ENCODE measurements at places on chromosomes 3 and 15.
A peak's percentile ranks its signal among the peaks of the same experiment; 100 is the strongest.

GRCh38 chr15:79849789-79850188 is 47.0 kb downstream of the MTHFS start:
- no peaks in the 10 kb centered on the region for H3K27me3 ChIP-seq
- DNase-seq: peak; percentile 20
- H3K27ac ChIP-seq: no peak overlapping the region
- H3K4me3 ChIP-seq: no peak overlapping the region
- H3K36me3 ChIP-seq: no peaks in the 10 kb centered on the region

- no peak overlapping the region for H3K4me3 ChIP-seq
- H3K36me3 ChIP-seq: peaks cover 6% of the 10 kb centered on the region
- no peaks in the 10 kb centered on the region for H3K27me3 ChIP-seq
- no peak for DNase-seq
- H3K4me1 ChIP-seq: no peaks in the 10 kb centered on the region
Measured at GRCh38 chr3:44464509-44464908, 13.0 kb downstream of the ZNF445 start.

GRCh38 chr3:108838436-108838835 is 15.8 kb downstream of the TRAT1 start:
- H3K4me3 ChIP-seq: no peak overlapping the region
- no peak for DNase-seq
- no peaks in the 10 kb centered on the region for H3K27me3 ChIP-seq
- H3K4me1 ChIP-seq: no peaks in the 10 kb centered on the region
- no peaks in the 10 kb centered on the region for H3K36me3 ChIP-seq

DNA sequence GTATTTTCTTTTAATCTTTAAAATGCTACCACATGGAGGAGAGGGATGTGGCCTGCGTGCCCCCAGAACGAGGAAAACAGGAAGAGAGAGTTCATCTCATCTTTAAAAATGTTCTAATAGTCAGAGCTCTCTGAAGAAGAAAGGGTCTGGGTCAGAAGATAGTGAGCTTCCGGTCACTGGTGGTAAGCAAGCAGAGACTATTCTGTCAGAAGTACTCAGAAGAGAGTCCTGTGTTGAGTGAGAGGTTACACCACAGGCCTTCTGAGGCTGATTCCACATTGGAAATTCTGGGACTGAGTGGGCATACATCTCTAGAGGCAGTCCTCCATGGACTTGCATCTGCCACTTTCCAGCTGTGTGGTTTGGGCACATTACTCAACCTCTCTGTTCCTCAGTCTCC is 82.2 kb upstream of the SLC6A1 start:
- DNase-seq: no peak
- no peaks in the 10 kb centered on the region for H3K27me3 ChIP-seq
- H3K27ac ChIP-seq: no peak overlapping the region

All from iPS DF 6.9 (cell line).